ENCODE measurements at places on chromosomes 11 and 22.

DNA sequence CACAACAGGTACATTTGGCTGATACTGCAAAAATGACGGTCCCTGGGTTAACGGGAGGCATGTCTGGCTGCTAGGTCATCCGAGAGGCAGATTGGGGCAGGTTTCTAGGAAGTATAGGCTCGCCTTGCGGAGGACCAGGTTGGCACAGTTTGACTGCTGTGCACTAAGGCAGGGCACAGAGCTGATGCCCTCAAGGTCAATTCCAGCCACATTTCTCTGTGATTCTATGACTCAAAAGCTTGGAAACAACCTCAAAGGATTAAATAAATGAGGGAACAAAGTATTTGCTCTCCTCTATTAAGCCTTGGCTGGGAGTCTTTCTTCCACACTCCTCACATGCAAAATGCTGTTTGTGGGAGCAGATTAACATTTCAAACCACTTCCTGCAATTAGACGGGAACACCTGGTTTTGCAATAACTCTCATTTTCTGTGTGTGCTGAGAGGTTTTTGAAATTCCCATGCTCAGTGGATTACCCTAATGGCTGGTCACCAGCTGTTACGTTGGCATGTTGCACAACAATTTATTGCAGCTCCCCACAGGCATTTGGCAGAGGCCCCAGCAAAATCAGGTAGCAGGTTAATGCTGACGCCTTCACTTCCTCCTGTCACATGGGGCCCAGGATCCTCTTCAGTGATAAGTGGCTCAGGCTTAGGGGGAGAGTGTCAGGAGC, 61.0 kb upstream of the PLET1 start:
- DNase-seq: no peak

DNA sequence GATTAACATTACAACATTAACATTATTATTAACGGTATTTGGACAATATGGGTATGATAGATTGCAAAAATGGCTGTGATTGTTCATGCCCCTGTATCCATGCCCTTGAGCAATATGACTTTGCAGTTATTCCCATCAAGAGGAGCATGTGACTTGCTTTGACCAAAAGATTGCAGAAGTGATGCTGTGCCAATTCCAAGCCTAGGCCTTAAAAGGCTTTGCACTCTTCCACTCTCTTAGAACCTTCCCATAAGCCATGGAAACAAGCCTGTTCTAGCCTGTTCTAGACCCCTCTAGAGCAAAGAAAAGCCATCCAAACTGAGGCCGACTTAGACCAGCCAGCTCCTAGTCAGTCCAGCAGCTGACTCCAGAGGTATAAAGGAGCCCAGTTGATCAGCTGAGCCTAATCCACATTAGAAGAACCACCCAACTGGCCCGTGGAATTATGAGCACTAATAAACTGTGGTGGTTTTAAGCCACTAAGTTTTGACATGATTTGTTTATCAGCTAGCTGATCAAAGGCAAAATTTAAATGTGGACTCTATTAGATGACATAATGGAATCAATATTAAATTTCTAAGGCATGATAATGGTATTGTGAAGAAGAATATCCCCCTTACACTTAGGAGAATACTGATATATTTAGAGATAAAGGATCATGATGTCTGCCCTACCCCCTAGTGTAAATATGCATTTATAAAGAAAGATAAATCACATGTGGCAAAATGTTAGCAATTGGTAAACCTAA, 28.6 kb downstream of the RAB30 start:
- peak; percentile 53 for DNase-seq

DNA sequence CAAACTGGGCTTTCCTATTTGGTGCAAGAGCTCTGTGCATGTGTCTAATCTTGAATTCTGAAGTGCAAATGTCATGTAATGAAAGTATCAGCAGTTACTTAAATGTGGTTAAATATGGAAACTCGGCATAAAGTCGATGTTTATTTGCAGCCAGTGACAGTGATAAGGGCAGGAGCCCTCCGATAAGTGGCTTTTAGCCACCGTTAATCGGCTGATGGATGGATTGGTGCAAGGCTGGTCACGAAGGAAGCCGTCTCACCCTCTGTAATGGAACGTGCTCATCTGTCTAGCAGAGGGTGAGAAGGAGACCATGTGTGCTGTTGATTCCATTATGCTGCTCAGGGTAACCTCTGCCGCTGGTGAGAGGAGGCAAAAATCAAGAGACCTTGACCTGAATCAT, 121.8 kb upstream of the PAX6 start:
- peak; percentile 59 for DNase-seq

DNA sequence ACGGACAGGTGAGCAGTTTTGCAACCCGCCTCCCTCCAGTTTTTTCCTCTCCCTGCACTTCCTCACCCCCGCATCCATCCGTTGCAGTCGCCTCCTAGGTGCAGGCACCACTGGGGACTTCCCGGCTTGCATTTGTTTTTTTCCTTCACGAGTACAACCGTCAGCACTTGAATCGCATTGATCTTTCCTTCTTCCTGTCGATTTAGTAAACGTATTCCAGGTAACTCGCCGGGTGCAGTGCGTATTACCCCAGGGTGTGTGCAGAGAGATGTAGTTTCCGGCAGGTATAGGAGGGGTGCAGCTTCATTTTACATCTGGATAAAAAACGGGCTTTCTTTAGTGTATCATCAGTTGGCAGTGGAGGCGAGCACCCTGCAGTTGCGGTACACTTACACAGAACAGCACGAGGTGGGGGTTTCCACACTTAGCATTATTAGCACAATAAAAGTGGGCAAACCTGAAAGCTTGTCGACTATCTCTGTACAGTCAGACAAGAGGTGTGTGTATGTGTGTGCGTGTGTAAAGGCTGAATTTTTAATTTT, at the start of gene SORL1-AS1:
Gene SORL1-AS1, minus strand, starts transcription at position 359 of the 542 bp plus-strand sequence.
- DNase-seq: peak; percentile 15

- no peak for DNase-seq
These were observed 1132.4 kb downstream of the BRD1 start for GRCh38 chr22:48695251-48695650.
